CD8-positive, alpha-beta memory T cell (primary cell): ENCODE measurements at places on chromosomes 3 and 15.

- no peak for DNase-seq
Observed at GRCh38 chr3:195441476-195441991, 1.3 kb downstream of the ACAP2 start.

DNA sequence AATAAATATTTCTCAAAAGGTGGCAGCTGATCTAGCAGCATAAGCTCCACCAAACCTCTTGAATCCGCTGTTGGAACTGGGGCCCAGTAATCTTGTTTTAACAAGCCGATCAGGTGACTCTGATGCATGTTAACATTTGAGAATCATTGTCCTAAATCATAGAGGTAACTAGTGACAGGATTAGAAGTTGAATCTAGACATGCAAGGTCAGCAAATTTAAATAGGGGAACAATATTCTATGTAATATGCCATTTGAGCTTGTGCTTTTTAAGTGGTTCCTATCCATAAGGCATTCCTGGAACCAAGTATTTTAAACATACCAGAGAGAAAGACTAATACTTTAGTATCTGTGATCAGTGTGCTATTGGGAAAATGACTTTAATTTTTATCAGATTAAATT lies 412.8 kb downstream of the PYDC2 start:
- no peak for DNase-seq

DNA sequence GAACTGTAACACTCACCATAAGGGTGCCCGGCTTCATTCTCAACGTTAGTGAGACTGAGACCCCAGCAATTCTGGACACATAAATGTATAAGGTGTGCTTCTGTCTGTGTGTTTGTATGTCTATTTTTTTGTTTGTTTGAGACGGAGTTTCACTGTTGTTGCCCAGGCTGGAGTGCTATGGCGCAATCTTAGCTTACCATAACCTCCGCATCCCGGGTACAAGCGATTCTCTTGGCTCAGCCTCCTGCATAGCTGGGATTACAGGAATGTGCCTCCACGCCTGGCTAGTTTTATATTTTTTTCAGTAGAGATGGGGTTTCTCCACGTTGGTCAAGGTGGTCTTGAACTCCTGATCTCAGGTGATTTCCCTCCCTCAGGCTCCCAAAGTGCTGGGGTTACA lies 43.3 kb upstream of the C2CD4B start:
- no peak for DNase-seq

DNA sequence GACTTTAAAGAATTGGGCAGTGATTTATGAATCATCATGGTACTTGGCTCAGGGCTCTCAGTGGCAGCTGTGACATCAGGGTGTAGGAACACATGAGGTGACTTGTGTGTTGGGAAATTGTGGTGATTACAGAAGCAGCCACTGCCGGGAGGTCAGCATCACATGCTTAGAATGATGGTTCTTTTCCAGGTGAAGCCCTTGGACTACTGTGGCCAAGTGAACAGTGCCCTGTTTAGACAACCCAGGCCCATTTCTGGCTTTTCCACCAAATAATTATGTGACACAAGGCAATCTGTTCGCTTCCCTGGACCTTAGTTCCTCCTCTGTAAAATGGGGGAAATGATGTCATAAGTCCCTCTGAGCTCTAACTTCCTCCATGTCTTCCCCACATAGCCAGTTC lies 139.7 kb upstream of the ROPN1 start:
- DNase-seq, result no peak

DNA sequence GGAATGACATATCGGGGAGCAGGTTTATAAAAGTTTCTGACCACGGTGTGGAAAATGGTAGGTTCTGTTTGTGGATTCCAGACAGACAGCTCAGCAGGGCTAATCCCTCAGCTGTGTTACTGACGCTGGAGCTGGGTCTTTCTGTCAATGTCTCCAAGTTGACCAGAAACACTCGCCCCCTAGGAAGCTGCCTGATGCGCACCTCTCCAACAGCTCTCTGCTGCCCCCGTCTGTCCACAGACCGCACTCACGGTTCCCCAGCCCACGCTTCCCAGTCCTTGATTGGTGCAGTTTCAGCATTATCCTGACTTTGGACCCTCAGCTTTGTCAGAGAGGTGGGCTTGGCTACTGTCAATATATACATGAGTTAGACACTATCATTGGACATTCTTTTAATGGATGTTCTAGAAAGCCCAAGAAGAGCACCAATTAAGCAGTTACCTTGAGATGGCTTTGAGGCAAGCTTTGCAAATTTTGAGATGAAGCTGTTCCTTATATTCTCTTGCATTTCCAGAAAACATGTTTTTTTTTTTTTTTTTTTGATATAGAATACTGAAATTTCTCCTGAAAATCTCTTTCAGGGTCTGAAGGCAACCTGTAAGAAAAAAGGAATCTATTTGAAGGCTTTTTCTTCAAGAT lies 98.9 kb upstream of the TBC1D5 start:
- peak; percentile 56 for DNase-seq

- no peak for DNase-seq
Observed at GRCh38 chr3:74287557-74287956, 326.9 kb downstream of the CNTN3 start.

DNA sequence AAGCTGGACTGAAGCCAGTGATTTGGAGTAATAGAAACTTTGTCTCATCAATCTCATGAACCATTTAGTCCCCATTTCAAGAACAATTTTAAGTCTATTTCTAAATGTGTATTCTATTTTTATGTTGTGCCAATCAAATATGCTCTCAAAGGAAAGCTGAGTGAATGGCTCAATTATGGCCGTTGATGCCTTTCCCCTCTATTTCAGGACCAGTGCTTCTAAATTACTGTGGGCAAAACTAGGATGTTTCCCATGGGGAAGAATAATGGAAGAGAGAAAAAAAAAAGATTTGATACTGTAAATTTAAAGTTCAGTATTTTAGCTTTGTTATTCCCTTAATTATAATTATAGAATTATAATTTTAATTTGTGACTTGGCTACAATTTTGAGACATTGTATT lies 110.1 kb downstream of the CADM2 start:
- no peak for DNase-seq

- no peak for DNase-seq
Observed at GRCh38 chr15:68418611-68419161, 13.3 kb downstream of the ITGA11 start.

DNA sequence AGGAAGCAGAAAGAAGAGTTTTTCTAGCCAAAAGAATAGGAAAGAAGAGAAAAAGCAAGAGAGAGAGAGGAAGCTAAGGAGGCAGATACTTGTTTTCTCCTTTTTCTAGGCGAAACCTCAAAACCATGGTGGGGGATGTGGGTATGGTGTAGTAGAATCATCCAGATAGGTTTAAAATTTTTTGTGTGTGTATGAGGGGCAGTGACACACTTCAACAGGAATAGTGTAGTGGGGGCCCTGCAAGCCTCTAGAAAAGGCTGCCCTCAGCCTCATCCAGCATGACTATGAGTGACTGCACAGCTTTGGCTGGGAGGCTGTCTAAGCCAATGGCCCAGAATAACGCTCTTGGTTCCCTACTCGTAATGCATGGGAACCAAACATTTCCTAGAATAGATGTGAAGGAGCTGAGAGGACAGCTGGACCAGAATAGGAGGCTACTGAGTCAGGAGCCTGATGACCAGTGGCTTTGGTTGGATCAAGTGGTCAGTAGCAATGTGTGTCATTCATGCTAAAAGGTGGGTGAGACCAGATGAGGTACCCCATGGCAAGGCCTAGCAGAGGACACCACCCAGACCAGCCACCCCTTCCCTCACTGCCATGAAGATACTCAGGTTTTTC lies 24.4 kb downstream of the MOBP start:
- DNase-seq, result no peak

GRCh38 chr15:48865370-48866079 lies 12.4 kb upstream of the EID1 start:
- no peak for DNase-seq

DNA sequence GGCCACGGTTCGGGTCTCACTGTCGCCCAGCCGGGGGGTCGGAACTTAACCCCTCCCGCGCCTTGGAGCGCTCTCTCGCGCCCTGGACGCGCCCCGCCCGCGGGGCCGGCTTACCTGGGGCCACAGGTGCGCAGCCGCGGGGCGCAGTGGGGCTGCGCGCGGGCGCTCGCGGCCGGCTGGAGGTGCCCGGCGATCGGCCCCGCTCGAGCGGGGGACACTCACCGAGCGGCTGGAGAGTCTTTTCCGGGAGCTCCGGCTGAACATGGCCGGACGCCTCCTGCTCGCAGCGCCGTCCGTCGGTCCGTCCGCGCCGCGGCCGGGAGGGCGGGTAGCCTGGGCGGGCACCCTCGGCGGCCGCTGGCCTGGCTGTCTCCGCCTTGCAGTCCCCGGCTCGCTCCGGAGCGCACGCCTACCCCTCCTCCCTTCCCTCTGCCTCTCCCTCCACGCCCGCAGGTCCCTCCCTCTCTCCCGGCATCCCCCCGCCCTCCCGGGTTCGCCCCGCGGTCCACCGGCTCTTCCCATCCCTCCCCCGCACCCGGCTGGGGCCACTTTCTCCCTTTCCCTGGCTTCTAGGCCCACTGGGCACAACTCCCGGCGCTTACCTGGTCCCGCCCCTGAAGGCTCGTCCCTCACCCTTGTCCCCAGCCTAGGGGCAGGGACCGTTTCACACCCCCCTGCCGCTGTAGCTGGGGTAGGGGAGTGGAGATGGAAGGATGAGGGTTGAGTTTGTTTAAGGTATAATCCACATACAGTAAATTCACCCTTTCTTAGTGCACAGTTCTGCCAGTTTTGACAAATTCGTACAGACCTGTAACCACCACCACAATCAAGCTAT lies 220.1 kb upstream of the PRICKLE2 start:
- no peak for DNase-seq

DNA sequence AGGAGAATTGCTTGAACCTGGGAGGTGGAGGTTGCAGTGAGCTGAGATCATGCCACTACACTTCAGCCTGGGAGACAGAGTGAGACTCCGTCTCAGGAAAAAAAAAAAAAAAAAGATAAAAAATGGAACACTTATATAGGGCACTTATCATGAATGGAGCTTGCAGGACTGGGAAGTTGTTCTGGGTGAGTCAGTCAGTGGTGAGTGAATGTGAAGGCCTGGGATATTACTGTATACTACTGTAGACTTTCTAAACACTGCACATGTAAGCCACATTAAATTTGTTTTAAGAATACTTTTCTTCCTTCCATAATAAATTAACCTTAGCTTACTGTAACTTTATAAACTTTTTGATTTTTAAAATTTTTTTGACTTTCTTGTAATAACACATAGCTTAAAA lies 59.8 kb downstream of the SFMBT1 start:
- no peak for DNase-seq

- no peak for DNase-seq
Observed at GRCh38 chr3:76582632-76583378, 457.1 kb upstream of the ROBO2 start.

DNA sequence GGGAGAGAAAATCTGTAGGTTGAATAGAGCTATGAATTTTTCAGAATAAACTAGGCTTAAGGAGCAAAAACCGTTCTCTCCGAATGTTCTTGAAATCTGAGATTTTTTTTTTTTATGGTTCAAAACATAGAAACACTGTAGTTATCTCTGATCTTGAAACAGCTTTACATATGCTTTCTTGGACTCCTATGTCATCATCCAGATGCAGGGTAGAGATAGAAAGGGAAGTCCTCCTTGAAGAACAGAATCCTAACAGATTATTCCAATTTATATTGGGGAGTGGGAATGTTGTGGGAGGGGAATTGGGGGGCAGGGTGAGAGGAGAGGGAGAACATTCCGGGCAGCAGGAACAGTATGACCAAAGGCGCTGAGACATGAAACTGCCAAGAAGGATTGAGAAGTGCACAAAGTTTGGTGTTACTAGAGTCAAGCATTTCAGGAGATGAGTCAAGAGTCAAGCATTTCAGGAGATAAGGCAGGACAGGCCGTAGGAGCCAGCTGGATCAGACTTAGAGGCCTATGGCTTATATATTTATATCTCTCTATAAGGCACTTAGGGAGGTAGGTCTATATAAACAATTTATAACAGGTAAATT lies 21.9 kb upstream of the ST3GAL6 start:
- no peak for DNase-seq

DNA sequence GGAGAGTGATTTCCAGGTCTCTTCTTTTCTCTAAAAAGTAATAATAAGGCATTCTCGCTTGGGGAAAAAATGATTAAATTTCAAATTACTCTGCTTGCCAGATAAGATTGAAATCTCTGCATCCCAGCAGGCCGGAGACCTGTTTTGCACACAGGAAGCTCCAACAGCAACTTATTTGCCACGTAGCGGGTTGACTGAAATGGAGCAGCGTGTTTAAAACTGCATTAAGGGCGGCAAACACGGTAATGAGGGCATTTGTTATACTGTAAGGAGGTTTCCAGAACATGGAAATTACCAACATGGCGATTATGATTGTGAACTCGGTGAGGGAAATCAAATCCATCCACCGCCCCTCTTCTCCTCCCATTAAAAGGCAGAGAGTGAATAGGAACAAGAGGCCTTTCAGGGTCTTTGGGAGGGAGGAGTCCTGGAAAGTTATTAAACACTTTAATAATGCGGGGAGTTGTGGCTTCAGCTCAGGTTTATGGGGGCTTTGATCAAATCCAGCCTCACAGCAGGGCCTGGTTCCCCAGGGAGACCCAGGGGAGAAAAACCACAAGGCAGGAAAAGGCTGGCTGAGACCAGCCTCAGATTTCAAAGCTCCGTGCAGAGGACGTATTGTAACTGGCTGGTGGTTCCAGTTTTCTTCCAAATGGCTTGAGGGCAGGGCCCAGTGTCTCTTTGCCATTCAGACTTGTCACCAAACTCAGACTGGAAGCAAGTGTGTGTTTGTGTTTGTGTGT lies 242.3 kb downstream of the TLE3 start:
- DNase-seq, result no peak

DNA sequence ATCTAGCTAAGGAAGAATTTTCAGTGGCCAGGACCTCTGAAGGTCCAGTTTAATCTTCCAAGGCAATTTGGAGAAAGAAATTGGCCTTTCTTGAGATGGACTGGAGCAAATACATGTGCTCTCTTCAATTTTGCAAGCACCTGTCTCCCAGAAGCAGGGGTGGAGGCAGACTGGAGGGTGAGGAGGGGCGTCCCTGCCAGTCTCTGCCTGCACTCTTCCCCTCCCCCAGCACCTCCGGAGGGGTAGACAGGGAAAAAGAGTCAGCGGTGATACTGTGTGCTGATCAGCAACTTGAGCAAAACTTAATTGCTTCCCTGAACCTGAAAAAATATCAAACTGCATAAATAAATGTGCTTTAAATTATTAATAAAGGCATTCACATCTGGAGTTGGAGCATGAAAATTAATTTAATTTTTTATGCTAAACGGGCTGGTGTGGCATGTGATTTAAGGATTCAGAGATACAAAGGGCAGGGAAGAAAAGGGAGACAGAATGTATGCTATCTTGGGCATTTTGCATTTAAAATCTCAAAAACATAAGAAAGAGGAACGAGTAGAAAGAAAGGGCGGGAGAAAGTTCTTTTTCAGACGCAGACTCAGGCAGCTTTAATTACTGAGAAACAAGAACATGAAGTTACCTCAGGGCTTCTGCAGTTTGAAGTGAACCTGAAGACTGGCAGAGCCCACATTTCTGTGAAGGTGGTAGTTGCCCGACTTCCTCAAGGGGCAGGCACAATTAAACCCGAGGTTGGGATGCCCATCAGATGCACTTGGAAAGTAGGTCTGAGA lies 319.7 kb downstream of the UACA start:
- no peak for DNase-seq
